Stimulated activated CD4-positive, alpha-beta T cell treated with anti-CD3 and anti-CD28 coated beads, TNF-alpha, amount 100 ng/mL, for 1 hour (primary cell): ENCODE measurements at places on chromosomes 3 and 15.

GRCh38 chr3:169389211-169389924, 274.1 kb downstream of the MECOM start:
- DNase-seq = no peak

DNA sequence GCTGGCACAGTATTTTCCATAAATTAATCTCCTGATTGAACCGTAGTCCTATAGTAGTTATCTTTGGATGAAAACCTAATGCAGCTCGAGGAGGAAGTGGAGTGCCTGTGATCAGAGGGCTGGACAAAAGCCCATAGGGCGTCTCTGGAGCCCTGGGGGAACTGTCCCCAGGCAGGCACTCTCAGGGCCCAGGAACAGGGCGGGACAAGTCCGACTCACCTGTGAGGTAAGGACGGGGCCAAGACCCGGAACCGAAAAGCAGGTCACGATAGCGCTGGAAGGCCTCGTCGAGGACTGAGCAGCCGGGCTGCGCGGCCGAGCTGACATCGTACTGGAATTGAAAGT, 341 bp downstream of the HEXA start:
- no peak for DNase-seq

DNA sequence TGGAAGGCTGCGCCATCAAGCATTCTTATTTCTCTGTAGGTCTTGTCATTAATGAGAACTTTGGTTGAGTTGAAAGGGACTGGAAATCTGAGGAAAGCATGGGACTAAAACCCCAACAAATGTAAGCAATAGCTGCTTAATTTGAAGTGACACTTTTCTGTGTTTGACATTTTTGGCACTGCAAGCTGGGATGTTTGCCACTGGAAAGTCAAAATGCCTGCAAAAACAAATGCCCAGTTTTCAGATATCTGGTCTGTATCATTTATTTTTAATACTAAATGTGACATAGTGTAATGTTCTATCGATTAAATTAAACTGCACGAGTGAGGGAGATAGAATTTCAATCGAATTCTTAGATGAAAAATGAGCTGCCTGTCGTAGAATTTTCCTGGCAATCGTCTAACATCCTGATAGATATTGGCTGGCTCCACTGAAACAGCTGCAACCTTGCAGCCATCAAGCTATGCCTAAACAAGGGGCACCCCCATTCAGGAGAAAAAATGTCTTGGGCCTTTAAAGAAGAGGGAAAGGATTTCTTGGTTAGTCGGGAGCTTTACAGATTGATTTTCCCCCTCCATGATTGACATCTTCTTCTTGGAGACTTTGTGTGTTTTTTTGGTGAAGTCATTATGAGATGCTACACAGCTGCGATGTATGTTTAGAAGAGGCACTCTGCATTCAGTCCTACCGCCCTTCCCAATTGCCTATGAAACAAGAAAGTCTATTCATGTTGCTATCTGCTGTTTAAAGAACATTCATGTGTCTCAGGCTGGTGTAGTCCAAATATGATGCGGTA, 316.7 kb upstream of the TBL1XR1 start:
- no peak for DNase-seq

DNA sequence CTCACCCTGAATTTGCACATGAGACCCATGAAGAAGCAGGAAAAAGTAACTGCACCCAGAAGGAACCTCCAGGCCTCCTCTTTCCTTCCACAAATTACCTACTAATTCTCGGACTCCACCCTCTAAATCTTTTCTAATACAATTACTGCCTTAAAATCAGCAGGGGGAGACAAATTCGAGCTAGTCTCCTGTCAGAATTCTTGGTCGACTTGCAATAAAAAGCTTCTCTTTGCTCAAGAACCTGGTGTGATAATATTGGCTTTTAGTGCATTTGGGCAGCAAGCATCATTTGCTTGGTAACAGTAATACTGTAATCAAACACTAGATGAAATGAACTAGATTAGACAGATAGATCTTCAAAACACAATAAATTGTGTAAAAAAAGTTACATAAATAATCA, 281.9 kb downstream of the RAP2B start:
- no peak for DNase-seq

- no peak for DNase-seq
These were observed 31.1 kb downstream of the APH1B start for GRCh38 chr15:63308491-63308890.

DNA sequence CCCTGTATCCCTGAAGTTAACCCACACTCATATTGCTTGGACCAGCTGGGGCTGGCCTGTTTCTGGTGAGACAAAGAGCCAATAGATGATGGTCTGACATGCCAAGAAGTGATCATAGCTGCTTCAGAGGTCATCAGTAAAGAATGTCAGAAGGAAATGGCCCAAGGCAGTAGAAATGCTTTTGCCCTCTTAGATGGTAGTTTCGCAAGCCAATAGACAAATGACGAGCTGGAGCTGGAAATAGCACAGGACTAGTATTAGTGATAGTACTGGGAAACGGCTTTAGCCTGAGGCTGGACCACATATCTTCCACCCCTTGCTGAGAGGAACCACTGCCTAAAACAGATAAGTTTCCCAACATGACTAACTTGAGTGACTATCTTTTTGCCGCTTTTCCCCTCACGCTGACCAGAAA, 176.1 kb upstream of the THBS1 start:
- DNase-seq = no peak

DNA sequence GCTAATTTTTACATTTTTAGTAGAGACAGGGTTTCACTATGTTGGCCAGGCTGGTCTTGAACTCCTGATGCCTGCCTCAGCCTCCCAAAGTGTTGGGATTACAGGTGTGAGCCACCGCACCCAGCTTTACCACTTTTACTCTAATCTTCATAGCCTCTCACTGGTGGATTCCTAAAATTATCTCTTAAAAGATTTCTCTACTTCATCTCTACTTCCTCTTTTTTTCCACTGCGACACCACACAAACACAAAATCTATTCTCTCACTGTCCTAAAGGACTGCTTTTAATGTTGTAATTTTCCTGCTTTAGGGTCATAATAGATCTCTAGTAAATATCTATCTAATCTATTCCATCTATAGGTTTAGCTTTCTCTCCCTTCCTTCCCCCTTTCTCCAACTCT, 34.0 kb upstream of the TBL1XR1 start:
- no peak for DNase-seq

GRCh38 chr3:154398084-154398967, 31.7 kb downstream of the GPR149 start:
- DNase-seq = no peak
